ENCODE measurements at places on chromosomes 6 and 20.

GRCh38 chr20:3059489-3059888 is 11.9 kb upstream of the OXT start:
- no peak for DNase-seq

DNA sequence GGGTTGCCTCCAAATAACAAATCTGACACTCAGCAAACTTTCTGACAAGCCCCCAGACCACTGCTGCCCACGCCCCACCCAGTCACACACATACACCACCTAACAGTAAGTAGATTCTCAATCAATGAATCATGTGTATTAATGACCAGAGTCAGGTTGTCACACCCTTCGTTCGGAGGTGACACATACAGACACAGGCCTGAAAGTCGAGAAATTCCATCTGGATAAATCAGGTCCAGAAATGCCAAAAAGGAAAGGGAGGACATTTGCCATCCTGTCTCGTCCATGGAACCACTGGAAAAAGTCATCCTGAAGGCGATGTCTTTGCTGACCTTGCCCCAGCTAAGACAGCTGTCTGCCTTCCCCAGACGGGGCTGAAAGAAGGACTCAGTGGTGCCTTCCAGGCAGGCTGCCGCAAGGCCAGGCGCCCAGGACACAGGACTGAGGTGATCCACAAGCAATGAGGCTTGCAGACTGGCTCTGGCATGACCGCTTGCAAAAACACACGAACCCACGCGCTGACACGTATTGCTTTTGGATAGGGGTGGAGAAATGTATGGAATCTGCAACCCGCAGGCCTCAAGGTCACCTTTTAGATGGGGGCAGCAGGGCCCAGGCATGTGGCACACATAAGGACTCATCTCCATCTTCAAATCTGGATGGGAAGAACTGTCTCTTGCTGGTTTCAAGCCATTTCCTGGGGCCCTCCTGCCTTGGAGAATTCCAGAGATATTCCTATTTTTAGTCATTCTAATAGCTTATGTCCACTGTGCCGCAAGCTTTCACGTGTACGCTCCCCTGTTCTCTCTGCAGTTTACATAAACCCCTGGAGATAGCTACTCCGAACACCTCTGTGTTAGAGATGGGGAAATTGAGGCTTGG is 9.0 kb downstream of the NFATC2 start:
- no peak for DNase-seq

DNA sequence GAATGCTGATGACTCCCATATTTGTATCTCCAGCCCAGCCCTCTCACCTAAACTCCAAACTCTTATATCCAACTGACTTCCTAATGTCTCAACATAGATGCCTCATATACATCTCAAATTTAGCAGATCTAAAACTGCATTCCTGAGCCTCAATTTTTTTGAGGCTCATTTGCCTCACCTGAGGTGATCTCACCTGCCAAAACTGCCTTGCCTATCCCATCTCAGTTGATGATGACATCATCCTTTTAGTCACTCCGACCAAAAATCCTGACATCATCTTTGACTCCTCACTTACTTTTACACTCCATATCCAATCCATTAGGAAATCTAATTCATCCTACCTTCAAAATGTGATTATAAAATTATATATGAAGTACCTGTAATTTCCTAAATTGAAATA is 25.6 kb upstream of the SLPI start:
- no peak for DNase-seq

DNA sequence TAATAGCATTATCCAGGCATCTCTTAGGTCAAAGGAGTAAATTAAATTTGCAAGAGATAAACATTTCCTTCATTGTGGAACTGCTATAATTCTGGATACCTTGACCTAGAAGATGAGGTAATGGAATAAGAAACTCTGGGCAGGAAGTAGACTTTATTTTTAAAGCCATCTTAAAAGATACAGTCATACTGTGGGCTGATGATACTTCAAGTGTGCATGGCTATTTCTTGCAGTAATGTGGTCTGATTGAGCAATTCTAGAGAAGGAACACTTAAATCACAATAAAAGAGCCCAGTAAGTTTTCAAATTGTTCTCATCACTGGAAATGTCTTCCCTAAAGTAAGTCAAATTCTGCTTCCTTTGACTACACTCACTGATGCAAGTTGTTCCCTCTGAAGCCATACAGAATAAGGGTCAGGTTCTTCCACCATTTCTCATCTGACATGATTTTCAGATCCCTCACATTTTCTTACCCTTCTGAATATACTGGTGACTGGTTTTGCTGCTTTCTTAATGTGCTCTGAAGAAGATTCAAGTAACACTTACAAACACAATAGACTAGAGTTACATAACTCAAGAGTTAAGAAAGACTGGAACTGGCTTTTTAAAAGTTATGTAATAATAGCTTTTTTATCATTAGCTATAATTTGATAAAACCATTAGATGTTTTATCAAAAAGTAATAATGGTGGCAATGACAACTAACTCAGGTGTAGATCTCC is 62.6 kb upstream of the TMEM244 start:
- DNase-seq, result no peak

- no peak for DNase-seq
Measured at GRCh38 chr6:148790817-148791216, 44.0 kb downstream of the UST start.

DNA sequence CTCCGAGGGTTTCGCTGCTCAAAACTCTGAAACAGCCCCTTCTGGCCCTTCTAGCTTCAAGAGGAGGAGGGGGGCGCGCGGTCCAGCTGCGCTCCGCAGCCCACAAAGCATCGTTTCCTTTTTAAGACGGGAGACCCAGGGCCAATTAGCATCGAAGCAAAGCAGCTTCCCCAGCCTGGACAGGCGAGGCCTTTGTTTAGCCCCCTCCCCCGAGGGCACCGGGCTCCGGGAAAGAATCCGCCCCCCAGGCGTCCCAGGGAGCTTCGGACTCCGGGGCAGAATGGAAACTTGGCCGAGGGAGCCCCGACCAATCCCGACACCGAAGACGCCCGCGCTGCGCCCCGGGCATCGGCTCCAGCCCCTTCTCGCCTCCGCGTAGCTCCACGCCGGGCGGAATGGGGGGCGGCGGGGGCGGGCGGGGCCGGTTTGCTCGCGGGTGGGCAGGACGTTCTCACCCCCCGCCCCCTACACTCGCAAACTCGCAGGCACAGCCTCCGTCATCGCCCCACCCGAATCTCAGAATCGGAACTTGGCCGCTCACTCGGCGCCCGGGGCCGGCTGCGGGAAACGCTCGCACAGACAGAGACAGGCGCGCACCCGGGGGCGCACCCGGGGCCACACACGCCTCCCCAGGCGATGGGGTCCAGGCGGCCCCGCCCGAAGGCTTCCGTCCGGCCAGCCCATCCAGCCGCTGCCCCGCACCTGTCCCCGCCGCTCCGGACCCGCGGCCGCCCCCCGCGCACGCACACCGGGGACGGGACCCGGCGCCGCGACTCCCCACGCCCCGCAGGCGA is 628 bp downstream of the NKAIN4 start:
- DNase-seq, result no peak

- DNase-seq, result no peak
Measured at GRCh38 chr6:52522151-52522626, 54.7 kb downstream of the TRAM2 start.

DNA sequence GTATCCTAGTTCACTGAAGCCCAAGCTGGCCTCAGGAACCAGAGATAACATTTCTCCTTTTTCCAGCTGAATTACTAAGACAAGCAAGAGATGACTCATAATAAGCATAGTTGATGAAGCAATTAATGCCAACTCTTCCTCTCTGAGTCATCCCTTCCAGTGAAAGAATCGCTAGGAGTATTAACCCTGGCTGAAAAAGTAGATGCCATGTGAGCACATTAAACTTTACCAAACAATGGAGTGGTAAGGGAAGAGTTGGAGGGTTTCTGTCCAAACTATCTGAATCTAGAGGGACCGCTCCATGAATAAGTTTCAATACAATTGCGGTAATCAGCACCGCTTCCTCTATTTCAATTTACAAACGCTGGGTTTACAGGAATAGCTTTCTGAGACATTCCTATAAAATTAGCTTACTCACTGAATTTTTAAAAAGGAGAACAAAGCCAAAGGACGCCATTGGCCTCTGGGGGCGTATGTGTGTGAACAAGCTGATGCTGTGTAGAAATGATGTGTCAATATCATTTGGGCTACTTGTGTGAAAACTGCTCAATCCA is 48.3 kb downstream of the ATXN1 start:
- DNase-seq, result no peak

- no peak for DNase-seq
Measured at GRCh38 chr6:165841153-165841558, 178.1 kb upstream of the PDE10A start.

GRCh38 chr6:82484001-82484400 is 120.4 kb downstream of the TPBG start:
- DNase-seq, result no peak

- DNase-seq, result no peak
Measured at GRCh38 chr6:106134906-106135634, 48.9 kb downstream of the PRDM1 start.

GRCh38 chr6:34243131-34243771 is 5.6 kb downstream of the SMIM29 start:
- DNase-seq, result no peak

DNA sequence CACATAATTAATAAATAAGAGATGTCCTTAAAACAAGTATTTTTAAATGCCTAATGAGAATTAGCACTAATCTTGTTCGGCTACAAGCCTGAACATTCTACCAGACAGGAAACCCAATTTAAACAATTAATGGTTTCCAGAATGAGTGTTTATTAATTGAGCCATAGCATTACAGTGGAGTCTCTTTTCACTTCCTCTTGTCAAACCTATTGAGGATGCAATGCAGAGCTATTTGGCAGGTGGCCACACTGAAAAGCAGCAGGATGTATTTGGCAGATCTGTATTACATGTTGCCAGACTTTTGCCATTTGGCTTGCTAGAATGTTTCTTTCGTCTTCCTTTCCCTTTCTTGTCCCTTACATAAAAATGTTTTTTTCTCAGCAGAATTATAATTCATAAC is 475.2 kb upstream of the MARCKS start:
- no peak for DNase-seq

GRCh38 chr20:10594296-10594868 is 79.4 kb downstream of the JAG1 start:
- no peak for DNase-seq

DNA sequence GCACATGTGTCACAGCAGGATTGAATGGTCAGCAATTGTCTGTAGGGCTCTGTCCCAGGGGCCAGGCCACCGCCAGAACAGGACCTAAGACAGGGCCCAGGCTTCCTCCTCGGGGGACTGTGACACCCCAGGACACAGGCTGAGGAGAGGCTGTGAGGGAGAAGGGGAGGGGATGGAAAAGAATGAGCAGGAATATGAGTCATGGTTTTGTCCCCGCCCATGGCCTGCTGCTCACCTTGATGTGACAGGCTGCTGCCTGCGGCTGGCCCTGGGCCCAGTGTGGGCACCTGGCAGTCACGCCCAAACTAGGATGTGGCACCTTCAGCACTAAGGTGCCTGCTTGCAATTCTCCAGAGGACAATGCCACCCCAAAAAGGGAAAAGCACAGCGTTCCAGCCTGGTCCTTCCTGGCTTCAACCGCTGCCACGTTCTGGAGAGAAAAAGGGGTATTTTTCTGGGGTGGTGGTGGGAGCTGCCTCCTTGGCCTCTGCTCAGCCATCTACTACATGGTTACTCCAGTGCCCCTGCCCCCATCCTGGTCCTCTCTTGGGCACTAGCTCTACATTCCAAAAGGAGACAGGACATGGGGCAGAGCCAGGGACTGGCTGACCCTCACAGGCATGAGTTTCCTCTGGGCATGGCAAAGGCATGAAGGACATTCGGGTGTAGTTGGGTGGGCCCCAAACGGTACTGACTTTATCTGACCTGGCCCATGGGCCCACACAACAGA is 93.4 kb downstream of the SLC22A23 start:
- no peak for DNase-seq

DNA sequence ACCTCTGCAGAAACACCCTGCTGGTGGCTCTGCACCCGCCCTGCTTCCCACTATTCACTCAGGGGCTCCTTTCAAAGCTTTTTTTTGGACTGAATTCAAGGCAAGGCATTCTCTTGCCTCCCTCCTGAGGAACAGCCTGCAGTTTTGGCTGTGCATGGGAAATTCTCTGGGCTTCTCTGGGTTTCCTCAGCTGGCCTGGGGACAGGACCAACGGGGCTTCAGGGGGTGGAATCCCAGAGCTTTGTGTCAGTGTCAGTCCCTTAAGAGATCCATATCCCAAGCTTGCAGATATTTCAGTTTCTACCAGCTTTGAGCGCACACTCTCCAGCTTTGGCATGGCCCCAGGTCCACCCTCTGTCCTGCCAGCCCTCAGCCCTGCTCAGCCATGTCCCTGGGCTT is 2.0 kb downstream of the SCRT2 start:
- DNase-seq, result no peak

GRCh38 chr20:20342066-20342465 is 25.8 kb upstream of the INSM1 start:
- DNase-seq, result no peak

- DNase-seq, result peak; percentile 86
Measured at GRCh38 chr6:44127186-44128019, at the start of the genes MRPL14 and TMEM63B. MRPL14 (minus strand) TSS chr6:44127452; CDS start chr6:44116611, 10,841 bp downstream. TMEM63B (plus strand) TSS chr6:44127554; CDS start chr6:44134585, 7,031 bp downstream.

GRCh38 chr20:55935448-55936208 is 69.7 kb downstream of the CBLN4 start:
- no peak for DNase-seq

DNA sequence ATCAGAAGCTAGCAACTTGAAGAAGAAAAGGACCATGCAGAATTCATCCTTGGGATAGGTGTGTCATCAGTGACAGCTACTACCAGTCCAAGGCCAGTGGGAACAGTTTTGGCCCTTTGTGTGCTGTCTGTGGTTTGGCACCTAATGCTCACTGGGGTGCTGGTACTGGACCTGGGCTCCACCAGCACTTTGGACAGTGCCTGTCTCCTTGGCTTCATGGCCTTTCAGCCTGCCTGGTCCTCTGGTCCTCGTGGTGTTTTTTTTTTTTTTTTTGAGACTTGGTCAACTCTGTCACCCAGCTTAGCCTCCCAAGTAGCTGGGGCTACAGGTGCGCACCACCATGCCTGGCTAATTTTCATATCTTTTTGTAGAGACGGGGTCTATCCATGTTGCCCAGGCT is 56.3 kb downstream of the AKAP7 start:
- DNase-seq, result no peak

- DNase-seq, result peak; percentile 27
Measured at GRCh38 chr6:149032599-149033405, 284.7 kb upstream of the TAB2 start.

DNA sequence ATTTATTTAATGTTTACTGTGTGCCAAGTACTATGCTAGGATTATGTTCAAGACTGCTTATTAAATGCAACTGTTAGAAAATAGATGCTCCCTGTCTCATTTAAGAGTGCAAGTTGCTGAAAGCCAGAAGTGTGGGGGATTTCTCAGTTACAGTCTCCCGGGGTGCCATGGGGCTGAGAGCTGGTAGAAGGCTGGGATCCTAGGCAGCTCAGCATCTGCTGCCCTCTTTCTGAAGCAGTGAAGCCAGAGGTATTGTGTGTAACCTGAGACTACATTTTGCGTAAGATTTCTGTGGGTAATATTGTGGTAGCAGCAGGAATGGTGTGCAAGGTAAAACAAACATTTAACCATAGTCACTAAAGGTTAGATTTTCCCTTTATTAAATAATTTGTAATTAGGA is 120.6 kb downstream of the AKAP7 start:
- no peak for DNase-seq

DNA sequence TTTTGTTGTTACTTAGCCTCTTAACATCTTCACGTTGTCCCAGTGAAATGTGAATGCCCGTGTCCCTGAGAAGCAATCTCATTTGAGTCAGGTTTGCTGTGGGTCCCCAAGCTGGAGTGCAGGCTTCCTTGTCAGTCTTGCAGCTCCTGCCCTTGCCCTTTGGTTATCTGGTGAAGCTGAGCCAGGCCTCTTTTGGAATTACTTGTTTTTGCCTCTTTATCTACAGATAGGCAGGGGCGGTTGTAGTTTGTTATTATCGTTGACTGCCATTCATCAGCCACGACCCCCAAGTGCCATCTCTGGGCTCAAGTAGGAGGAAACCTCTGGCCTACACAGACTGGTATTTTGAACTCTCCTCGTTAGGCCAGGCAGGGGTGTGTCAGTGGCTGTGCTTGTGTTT is 2.2 kb downstream of the TMEM14C start:
- DNase-seq, result no peak
